ENCODE measurements at places on chromosomes 5 and 9.

DNA sequence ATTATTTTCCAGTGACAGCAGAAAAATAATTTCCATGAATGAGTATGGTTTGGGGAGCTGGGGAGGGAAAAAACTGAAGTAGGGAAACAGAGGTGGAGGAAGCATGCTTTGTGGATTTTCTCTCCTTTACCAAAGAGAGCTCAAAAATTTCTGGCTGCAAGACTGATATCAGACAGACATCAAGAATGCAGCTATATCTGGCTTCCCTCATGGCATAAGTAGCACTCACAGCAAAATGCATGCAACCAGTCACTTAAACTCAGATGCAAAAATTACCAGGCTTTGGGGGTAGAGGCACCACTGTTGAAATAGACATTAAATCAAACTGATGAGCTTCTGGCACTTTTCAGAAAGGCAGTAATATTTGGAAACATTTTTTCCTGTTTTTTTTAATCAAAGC, 196.9 kb downstream of the TSSK1B start:
- DNase-seq = no peak

DNA sequence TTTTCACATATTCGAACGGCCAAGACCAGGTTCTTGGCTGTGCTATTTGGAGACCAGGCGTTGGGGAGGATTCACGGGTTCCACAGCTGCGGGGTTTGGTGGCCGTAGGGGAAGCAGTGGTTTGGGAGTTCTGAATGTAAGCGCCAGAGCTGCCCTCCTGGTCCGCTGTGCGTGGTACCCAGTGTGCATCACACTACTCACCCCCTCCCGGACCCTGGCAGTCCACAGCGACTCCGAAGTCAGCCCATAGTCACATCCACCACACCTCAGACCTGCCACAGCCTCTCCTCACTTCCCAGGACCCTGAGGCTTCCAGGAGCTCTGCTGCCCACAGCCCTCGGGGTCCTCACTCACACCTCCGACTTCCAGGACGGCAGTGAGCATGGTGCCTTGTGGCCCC, 26.8 kb downstream of the AMBP start:
- DNase-seq = no peak

DNA sequence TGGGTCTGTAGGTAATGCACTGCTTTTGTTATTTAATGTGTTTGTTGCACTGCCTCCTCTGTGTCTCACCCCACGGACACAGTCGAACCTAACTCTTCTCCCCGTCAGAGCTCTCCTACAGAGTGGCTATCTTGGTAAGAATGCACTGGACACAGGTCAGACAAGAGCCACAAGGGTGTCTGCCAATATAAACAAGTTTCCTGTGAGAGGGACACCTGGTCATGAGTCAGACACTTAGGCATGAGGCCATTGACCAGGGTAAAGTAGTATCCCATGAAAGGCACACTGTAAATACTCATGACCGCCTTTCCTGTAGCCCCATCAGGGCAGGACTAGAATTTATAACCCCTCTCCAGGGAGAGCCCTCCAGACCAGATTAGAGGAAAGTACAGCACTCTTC, 115.5 kb downstream of the SLC12A2 start:
- no peak for DNase-seq

DNA sequence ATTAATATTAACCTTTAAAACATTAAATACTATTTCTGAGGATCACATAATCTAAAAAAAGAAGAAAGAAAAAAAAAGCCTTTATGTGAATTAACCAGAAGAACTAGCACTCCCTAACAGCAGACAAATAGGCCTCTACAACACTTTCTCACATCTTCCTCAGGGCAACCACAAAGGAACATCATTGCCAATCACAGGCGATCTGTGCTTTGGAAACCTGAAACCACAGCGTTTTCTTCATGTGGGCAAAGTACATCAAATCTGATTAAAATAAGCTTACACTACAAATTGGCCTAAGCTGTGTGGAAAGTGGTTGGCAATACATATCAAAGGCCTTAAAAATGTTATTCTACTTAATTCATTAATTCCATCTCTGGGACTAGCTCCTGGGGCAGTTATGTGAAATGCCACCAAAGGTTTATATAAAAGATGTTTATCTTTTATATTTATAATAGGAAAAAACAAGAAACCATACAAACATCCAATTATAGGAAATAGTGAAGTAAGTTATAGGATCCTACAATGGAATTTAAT, 184.8 kb upstream of the TBCA start:
- DNase-seq = no peak

Data from adrenal gland (tissue), 19 donors.